T-helper 17 cell (primary cell): ENCODE measurements at places on chromosomes 11 and 22.

- peak; percentile 50 for DNase-seq
These were observed 52.8 kb downstream of the MYH9 start for GRCh38 chr22:36334821-36335603.

DNA sequence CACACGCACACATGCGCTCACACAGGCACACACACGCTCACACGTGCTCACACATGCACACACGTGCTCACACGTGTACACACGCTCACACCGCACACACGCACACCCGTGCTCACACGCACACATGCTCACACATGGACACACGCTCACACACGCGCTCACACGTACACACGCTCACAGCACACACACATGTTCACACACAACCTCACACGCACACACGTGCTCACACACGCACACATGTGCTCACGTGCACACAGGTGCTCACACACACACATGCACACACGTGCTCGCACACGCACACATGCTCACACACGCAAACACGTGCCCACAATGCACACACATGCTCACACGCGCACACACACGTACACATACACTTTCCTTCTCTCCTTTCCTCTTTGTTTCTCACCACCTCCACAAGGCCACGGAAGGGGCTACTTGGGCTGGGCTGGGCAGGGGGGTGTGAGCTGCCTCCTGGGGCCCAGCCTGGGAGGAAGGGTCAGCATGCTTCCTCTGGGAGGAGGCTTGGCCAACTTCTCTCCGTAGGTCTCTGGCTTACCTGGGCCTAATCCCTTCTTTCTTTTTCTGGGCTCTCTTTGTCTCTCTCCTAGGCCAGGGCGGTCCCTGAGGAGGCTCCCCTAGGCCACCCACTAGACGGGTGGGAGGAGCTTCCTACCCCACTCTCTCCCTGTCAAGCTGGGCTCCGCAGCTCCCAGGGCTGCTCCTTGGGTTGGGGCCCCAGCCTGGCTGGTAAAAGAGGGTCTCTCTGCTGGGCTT lies 34.5 kb upstream of the PARVG start:
- no peak for DNase-seq

- no peak for DNase-seq
These were observed 81.5 kb upstream of the MYOD1 start for GRCh38 chr11:17637901-17638300.

DNA sequence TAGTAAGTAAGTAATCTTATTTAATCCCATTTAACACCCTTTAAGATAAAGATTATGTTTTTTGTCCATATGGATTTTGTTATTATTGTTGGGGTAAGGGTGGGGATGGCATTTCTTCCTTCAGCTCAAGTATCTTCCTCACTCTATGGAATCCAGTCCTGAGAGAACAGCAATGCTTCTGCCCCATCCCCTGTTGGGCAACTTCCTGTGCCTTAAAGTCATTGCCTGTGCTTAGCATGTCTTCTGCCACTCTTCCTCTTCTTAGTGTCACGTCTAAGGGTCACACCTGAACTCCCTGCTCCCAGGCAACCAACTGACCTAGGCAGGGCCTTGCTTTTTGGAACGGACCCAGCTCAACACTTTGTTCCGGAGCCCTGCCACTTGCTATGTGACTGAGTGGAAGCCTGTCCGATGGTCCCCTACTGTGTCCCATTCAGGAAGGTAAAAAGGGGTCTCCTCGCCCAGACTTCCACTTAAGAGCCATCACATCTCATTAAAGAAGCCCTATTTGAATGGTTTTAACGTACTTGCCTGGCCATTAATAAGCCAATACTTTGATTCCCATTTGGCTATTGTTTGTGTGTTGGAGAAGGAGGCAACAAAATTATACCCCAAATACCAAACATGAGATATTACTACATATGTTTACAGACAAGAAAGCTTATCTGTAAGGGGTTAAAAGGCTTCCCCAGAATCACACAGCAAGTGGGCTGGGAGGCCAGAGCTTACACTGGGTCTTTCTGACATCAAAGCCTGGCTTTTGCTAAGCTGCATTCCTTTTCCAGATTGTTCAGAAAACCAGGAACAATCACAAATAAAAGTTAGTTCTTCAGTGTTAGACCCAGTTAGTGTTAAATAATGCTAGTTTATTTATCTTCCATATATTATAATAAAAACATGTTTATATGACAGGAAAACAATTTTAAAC lies 59.2 kb downstream of the RAB38 start:
- no peak for DNase-seq

DNA sequence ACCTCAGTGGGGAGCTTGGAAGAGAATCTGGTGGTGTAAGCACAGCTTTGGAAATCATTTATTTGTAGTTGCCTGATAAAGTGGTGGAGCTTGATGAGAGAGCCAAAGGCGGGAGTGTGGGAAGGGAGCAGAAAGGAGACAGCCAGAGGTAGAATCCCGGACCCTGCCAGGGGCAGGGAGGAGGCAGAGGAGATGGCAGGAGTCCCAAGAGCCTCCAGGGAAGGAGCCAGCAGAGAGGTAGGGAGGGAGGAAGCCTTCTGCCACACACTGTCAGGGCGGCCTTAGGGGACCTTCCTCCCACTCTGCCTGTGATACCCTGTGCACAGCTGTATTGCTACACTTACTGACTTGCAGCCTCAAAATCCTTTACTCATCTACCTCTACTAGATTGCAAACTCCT lies 15.4 kb downstream of the SCUBE2 start:
- DNase-seq, result no peak

GRCh38 chr11:39910087-39910486 lies 1549.4 kb downstream of the LRRC4C start:
- DNase-seq, result no peak

GRCh38 chr11:68373189-68373814 lies 60.9 kb downstream of the LRP5 start:
- no peak for DNase-seq

DNA sequence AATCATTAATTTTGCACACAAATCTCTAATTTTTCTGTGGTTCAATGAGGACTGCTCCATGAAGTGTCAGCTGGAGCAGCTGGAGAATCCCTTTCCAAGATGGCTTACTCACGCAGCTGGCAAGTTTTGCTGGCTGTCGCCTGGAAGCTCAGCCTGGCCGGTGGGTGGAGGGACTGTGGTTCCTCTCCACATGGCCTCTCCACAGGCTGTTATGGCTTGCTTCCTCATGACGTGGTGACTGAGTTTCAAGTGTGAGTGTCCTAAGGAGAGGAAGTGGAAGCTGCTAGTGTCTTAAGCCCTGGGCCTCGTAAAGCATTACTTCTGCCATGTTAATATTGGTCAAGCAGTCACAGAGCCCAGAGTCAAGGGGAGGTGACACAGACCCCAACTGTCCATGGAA lies 14.0 kb upstream of the NRIP3 start:
- no peak for DNase-seq

DNA sequence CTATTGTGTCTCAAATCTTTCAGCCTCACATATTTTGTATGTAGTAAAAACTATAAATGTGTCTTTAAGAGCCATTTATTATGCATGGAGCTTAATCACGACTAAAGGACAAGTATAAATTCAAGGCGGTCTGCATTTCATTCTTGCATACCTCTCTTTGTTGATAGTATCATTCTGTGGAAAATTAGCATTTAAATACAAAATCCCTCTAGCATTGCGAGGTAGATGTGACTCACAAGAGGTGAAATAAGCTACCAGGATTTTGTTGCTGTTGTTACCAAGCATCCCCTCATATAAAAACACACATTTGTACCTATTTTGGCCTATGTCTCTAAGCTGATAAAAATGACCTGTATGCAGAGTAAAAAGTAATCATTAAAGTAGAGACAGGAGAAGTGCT lies 537.4 kb upstream of the LUZP2 start:
- DNase-seq, result no peak

GRCh38 chr11:66068923-66069714 lies 953 bp upstream of the PACS1 start:
- DNase-seq, result no peak

- no peak for DNase-seq
These were observed 23.9 kb downstream of the DLG2 start for GRCh38 chr11:85603220-85603619.

DNA sequence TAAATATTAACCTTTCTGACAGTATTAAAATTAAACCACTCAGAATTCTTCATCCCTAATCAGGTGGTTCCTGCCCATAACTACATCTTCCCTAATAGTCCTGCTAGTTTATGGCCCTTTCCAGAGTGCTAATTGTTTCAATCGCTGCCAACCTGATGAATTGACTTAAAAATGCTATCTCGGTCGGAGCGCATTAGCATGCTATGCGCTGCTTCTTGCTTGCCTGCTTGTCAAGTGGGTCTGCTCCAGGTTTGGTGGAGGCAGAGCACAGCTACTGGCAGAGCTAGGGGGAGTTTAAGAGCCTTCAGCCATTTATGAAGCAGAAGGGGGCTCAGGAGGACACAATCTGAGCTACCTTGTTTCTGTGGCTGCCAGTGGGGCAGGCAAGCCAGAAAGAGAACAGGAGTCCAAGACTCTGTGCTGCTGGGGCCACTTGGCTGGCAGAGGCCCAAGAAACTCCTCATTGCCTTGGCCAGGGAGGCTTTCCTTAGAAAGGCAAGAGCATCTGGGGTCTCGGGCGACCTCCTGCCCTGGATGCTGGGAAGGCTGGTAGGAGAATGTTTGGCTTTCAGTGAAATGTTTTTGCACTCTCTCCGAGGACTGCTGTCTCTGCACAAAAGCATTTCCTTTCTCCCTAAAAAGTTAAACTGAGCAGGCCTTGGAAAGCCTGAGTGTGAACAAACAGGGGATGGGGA lies 62.1 kb upstream of the PHOX2A start:
- DNase-seq, result no peak

- DNase-seq, result no peak
These were observed 771.7 kb downstream of the TBC1D22A start for GRCh38 chr22:47533961-47534803.

DNA sequence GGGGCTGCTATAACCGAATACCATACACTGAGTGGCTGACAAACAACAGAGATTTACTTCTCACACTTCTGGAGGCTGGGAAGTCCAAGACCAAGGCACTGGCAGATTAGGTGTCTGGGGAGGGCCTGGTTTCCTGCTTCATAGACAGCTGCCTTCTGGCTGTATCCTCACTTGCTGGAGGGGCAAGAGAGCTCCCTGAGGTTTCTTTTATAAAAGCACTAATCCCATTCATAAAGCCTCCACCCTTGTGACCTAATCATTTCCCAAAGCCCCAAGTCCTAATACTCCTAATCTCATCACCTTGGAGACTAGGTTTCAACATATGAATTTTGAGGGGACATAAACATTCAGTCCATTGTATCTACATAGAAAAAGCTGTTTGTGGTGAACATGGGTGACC lies 131.8 kb downstream of the KIRREL3 start:
- DNase-seq, result no peak

GRCh38 chr11:126140926-126141280 lies 70.5 kb downstream of the RPUSD4 start:
- no peak for DNase-seq

- DNase-seq, result no peak
These were observed 98.9 kb upstream of the UBASH3B start for GRCh38 chr11:122556605-122557004.

GRCh38 chr11:33670250-33671011 lies 30.2 kb downstream of the C11orf91 start:
- no peak for DNase-seq

- no peak for DNase-seq
These were observed 879.3 kb downstream of the DLG2 start for GRCh38 chr11:84747871-84748270.

DNA sequence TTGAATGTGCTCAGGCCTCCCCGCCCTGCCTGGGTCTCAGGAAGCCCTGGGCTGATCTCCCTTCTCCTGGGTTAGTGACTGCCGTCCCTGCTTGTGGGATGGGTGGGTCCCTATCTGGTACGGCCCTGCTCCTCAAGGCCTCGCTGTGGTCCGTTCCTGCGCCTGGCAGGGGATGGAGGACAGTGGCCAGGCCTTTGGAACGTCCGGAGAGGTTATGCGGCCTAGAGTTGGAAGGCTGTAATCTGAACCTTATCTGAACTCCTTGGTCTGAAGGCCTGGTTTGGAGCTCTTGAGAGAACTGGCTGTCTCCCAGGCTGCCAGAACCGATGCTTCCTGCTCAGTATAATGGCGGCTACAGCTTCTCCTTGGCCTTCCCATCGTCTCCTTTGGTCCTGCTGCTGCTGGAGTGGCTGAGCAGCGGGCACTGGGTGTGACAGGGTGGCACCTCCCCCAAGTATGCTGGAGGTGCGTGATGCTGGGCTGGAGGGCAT lies 72.8 kb downstream of the FLI1 start:
- DNase-seq, result no peak

GRCh38 chr11:6437993-6438392 lies 2.8 kb downstream of the HPX start:
- no peak for DNase-seq

DNA sequence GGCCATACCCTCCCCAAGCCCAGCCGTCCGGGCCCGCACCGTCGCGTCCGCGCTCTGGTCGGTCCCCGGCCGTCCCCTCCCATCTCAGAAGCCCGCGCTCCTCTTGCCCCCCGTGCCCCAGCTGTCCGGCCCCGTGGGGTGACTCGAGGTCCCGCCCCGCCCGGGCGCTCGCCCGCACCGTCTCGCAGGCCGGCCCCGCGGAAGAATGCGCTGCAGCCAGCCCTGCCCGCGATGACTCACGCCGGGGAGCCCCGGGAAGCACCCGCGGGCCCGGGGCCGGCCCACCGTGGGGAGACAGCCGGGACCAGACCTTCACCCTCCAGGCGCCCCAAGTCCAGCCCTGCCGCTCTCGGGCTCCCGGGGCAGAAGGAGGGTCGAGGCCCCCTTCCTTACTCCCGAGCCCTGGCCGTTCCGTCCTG lies 320 bp upstream of the PHLDA2 start:
- DNase-seq, result peak; percentile 24

GRCh38 chr11:100630898-100631297 lies 56.2 kb upstream of the ARHGAP42 start:
- no peak for DNase-seq

DNA sequence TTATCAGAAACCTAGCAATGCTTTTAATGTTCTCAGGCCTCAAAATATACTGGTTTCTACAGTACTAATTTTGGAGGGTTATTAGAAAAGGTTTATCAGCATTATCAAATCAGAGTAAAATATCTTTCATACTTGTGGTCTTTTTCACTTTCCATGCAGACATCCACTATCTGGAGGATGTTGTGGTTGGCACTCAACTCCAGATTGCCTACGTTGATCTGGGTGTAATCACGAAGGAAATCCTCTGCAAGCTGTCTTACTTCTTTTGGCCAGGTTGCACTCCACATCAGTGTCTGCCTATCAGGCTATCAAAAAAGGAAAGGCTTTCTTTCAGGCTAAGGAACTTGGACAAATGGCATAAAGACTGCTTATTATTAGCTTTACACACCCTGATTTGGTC lies 11.6 kb downstream of the DDX17 start:
- DNase-seq, result no peak

DNA sequence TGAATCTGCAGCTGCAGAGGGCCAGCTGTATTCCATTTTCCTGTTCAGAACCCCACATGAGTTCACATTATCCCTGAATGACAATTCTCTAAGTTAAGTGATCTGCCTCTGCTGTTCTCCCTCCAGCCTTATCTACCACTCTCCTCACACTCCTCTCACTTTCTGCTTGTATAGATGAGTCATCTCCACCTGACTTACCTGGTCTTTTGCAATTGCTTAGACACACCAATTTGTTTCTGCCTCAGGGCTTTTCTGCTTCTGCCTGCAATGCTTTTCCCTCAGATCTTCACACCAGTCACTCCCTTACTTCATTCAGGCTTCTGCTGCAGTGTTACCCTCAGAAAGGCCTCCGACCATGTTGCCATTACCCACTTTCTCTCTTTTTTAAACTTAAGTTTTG lies 118.1 kb downstream of the ATM start:
- no peak for DNase-seq

- DNase-seq, result no peak
These were observed 37.7 kb downstream of the DDI1 start for GRCh38 chr11:104073950-104074705.
